ENCODE measurements at places on chromosomes 5 and 9. TPM values are rescaled to one million over a fixed set of nuclear protein-coding genes. Genes with fewer than 3 reads are reported as not detected.

- DNase-seq: no peak
These were observed 36.5 kb downstream of the HABP4 start for GRCh38 chr9:96486386-96487028.

DNA sequence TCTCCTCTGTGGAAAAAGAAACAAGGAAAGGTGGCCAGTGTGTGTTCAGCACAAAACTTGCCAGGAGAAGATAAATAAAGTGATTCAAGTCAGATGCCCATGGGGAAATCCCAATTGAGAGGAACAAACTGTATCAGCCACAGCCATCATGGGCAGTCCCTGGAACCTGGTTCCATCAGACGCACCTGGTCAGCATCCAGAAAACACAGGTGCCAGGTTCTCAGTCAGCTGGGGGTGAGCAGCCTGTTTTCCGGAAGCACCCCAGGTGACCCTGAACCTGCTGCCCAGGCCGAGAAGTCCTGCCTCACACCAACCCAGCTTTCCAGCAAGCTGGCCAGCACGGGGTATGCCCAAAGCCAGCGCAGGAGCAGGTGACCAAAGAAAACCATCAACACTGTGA is 30.5 kb downstream of the PTCH1 start:
- DNase-seq: no peak

Gene PRELID1
- 487 TPM for total RNA-seq

DNA sequence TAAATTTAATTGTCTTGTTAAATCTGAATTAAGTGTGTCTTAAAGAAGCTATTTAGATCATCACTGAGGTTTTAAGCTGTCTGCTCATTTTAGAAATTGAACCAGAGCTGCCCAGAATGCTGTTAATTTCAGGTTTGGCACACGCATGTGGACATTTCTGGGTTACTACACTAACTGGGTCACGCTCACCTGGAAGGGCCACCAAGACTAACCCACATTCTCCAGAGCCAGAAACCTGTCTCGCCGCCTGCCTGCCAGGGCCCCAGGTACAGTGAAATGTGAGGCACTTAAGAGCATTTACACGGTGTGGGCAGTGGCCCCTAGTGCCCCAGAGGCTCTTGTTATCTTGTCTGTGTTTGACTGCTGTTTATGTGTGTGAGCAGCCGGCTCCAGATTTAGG is 46.6 kb downstream of the ATP10B start:
- DNase-seq: no peak

DNA sequence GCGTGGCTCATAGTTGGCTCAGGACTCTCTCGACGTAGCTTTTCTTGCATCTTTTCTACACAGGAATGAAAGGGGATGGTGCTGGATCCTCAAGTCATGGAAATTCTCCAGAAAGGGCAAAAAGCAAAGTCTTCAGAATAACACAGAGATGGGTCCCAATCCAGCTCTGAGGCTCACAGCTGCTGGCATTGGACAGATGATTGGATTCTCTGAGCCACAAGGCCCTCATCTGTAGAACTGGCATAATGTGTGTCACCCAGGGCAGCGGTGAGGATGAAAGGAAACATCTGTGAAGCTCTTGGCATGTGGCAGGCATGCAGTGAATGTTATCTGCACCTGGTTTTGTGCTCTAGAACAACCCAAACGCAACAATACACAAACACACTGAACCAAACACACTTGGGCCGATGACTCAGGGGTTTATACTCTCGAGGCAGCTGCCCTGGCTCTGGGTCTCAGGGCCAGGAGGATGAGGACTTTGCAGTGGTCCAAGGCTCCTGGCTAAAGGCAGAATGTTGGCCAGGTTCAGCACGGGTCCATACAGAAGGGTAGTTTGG is 64.0 kb upstream of the UBTD2 start:
- DNase-seq: no peak

DNA sequence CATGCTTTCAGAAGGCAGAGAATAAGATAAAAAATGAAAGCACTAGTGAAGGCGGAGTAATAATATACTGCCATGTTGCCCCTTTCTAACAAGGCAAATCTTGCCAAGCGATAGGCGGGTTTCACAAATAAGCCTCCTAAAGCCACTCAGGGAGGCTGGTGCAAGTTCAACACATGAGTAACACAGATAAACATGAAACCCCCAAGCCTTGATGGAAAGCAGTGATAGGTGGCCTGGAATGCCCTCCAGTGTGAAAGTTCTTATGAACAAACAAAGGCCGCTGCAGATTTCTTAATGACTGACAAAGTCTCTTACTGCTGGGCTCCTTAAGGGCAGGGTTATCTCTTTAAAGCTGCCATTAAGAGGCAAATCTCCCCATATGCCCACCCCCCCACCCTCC is 154.7 kb downstream of the ZDHHC21 start:
- no peak for DNase-seq

DNA sequence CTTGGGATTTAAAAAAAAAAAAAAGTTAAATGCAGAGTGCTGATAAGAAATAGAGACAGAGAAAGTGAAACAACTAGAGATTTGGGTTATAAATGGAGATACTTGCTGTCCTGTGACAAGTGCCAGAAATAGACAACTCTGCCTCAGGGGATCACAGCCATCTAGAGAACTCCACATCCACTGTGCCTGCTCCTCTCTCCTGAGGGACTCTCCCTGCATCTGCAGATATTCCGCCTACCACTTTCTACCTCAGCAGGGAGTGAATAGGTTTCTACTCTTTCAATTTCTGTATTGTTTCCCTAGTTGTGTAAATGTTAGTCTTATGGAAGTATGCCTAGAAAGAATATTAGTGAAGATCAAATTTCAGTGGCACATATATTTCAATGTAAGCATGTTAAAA is 307.2 kb downstream of the HTR1A start:
- no peak for DNase-seq

GRCh38 chr5:173542964-173543363 is 73.5 kb downstream of the BOD1 start:
- DNase-seq: no peak

Gene C5orf47
- not detected for total RNA-seq

GRCh38 chr9:95507464-95508241 is 9.1 kb downstream of the PTCH1 start:
- DNase-seq: peak; percentile 84

GRCh38 chr9:127921557-127922120 is 4.8 kb upstream of the ST6GALNAC4 start:
- DNase-seq: no peak

Gene DDX4
- total RNA-seq: not detected

- no peak for DNase-seq
These were observed 225.5 kb upstream of the ZNF462 start for GRCh38 chr9:106637486-106637885.

GRCh38 chr9:130296783-130297055 is 31.2 kb downstream of the HMCN2 start:
- no peak for DNase-seq

DNA sequence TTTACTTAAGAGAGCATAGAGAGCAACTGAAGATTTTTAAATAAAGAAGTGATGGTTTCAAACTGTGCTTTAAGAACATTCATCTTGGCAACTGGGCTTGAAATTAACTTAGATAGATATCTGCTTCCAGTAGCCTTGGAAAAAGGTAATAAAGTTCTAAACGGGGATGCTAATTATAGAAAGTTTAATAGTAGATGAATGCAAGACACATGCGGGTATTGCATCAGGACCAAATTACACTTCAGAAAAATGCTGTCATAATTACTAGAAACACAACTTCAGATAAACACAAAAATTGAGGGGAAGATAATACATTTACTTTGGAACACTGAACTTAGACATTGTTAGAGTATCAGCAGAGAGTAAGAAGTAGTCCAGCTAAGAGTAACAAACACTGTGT is 227.7 kb upstream of the SNX2 start:
- DNase-seq: no peak

Gene SPINK4
- 4.5 TPM for total RNA-seq

DNA sequence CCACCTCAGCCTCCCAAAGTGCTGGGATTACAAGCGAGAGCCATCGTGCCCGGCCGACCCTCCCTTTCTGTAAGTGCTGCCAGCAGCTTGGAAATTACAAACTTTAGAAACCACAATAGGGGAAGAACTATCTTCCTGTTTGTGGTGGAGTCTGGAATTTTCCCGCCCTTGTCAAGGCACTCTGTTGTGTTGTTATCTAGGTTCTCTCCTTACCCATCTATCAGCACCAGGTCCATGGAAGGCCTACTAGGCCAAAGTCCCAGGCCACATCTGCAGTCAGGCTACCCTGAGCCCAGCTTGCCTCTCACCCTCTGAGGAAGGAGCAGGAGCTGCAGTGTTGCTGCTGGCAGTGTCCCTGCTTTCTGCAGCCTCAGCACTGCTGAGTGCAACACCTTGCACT is 214.9 kb downstream of the MCTP1 start:
- no peak for DNase-seq

- no peak for DNase-seq
These were observed 113.8 kb upstream of the SPATA31D4 start for GRCh38 chr9:81814401-81814793.

DNA sequence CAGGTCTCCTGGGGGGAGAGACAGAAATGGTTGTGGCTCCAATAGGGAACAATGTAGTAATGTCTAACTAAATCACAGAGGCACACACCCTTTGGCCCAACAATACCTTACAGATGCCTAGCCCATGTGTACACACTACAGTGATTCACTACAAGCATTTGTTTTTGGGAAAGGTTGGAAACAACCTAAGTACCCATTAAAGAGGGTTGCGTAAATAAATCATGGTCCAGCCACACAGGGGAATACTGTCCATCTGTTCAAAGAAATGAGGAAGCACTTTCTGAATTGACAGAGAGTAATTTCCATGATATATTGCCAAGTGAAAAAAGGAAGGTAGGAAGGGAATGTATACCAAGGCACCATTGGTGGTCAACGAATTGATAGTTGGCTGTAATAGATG is 22.0 kb upstream of the GTF3C5 start:
- DNase-seq: no peak

DNA sequence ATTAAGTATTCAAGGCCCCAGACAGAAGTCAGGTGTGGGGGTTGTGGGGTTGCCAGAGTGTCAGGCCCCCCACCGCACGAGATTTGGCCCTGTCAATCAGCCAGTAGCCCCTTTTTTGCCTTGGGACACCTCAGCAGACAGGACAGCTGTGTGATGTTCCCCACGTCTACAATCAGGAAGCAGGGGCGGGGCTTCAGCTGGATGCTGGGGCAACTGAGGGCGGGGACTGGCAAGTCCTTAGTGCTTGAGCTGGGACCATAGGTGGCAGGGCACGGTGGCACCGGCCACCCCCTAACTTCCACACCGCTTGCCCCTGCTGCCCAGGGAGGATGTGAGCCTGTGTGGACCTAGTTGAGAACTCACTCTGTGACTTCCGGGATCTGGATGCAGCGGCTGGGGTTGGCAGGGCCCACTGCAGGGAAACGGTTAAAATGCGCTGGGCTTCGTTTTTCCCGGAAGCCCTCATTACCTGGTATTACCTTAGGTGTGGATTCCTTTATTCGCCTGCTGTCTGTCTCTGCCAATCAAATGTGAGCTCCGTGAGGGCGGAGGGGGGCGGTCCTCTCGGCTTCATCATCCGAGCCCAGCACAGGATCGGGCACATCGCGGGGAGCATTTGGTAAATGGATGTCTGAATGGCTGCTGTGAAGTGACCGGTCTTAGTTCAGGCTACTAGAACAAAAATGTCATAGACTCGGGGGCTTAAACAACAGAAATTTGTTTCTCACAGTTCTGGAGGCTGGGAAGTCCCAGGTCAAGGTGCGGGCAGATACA is 7.5 kb upstream of the GTF3C5 start:
- no peak for DNase-seq

DNA sequence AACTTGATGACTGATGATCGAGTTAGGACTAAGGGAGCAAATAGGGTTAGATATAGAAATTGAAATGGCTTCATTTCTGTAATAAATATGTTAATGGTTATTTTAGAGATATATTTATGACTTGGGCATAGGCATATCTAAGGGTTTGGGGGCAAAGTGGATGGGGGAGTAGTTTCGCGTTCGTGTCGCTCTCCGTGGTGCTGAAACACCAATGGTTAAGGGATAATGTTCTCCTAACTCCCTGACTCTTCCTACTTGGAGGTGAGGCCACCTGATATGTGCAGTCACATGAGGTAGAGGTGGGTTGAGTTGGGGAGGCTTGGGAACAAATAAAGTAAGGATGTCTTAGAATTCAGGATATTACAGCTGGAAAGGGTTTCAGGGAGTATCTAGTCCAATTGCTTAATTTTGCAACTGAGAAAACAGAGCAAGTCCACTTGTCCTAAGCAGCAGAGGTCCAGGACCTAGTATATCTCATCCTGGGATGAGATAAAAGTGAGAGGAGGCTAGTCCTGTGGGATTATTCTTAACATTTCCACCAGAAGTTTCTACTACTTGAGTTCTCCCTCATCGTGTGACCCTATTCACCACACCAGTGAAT is 44.0 kb upstream of the MAP1B start:
- DNase-seq: peak; percentile 19

GRCh38 chr9:116632990-116633838 is 53.9 kb upstream of the TRIM32 start:
- DNase-seq: no peak

- peak; percentile 63 for DNase-seq
These were observed 8.3 kb downstream of the OTP start for GRCh38 chr5:77630114-77630680.

Gene FCN1
- not detected for total RNA-seq

GRCh38 chr5:60586307-60586901 is 113.6 kb downstream of the DEPDC1B start:
- DNase-seq: peak; percentile 19

DNA sequence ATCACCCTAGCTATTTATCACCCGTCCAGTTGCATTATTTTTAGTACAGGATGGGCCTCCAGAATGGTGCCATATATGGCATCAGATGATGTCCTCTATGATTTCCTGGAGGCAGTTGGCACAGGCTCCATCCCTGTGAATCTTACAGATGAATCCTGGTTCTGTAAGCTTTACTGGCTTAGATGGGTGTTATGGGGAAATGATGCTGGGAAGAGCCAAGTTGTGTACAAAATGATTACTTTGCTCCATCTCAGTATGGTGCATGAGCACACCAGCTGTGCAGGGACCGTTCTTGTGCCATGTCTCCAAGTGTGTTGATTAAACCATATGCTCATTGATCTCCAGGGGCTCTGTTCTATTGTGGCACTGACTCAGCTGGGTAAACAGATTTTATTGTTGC is 755.7 kb downstream of the TLR4 start:
- DNase-seq: no peak

Gene SLC36A3
- total RNA-seq: not detected

DNA sequence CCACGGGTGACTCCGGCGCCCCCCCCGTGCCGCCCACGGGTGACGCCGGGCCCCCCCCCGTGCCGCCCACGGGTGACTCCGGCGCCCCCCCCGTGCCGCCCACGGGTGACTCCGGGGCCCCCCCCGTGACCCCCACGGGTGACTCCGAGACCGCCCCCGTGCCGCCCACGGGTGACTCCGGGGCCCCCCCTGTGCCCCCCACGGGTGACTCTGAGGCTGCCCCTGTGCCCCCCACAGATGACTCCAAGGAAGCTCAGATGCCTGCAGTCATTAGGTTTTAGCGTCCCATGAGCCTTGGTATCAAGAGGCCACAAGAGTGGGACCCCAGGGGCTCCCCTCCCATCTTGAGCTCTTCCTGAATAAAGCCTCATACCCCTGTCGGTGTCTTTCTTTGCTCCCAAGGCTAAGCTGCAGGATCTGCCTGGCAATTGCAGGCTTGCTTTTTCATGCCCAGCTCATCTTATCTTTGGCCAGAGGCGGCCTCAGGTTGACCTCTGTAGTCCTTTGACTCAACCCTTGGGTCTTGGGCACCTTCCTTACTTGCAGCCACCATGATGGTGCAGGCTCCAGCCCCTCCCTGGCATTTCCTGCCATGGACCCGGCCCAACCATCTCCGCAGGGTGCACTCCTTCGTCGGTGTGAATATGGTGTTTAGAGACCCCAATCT is 9.8 kb downstream of the CEL start:
- no peak for DNase-seq

All from H4 (cell line).